ENCODE measurements at places on chromosomes 4 and X.

- DNase-seq, result no peak
Measured at GRCh38 chr4:64538219-64538618, 129.0 kb upstream of the TECRL start.

DNA sequence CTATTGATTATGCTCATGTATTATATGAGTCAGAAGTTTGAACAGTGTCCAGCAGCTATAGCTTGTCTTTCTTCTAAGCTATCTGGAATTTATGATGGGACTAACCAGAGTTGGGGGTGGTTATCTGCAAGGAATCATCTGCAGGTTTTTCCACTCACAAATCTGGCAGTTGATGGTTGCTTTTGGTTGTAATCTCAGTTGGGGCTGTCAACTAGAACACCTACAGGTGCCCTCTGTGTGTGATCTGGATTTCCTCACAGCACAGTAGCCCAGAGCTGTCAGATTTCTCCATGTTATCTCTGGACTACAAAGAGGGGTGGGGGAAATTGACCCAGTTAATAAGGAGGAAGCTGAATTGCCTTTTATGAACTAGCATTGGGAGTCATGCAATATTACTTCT lies 51.4 kb upstream of the MAP9 start:
- no peak for DNase-seq

DNA sequence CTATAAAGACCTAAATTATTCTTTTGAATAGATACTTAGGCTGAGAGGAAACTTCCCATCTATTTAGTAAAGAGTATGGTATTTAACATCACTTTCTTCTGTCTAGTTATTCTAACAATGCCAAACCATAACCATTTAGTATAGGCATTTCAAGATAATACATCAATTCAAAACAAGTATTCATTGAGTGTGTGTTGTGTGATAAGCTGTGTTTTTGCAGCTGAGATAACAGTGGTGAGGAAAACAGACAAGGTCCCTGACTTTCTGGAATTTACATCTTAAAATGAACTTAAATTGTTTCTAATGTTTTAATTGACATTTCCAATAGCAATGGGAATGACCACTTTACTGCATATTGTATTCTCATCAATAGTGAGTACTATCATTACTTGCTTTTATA lies 22.4 kb upstream of the TSPAN5 start:
- DNase-seq, result no peak

DNA sequence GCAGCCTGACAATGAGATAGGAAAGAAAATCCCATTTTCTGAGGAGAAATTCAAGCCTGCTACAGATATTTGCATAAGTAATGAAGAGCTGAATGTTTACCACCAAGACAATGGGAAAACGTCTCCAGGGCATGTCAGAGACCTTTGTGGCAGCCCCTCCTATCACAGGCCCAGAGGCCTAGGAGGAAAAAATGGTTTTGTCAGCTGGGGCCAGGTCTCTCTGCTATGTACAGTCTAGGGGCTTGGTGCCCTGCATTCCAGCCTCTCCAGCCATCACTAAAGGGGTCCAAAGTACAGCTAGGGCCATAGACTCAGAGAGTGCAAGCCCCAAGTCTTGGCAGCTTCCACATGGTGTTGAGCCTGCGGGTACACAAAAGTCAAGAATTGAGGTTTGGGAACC lies 361.6 kb upstream of the ANXA10 start:
- DNase-seq, result no peak

Data from NCI-H460 (cell line).